ENCODE measurements at places on chromosomes 6 and 20.

DNA sequence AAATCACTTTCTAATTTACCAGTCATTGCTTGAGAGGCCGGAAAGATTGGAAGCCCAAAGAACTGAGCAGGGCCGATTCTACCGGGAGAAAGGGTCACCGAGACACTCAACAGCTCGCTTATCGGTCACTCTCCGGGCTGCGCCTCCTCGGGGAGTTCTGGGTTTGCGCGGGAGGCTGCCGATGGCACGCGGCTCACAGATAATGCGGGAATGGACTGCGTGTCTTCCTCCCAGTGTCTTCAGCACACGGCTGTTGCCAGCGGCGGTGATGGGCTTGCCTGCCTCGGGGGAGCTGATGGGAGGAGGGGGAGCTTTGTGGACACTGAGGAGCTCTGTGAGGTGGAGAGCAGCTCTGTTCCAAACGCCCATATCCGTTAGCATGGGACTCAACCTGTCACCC is 314.6 kb downstream of the CDH4 start:
- no peak for DNase-seq

DNA sequence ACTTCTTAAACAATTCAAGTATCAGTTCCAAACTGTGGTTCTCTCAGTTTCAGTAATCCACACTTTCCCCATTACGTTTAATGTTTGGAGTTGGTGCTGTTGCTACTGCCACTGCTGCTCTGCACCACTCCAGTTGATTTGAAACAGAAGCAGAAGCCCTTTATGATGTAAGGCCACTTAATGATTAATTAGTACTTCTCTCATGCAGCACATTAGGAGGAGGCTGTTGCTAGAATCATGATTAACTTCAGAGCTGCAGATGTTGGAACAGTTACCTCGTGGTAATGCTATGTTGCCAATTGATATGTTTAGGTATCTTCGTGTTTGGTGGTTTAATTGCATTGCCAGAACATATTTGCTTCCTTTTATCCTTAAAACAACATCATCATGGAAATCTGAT is 986.2 kb upstream of the CITED2 start:
- DNase-seq, result no peak

GRCh38 chr6:54335871-54336270 is 27.6 kb downstream of the TINAG start:
- DNase-seq, result no peak

DNA sequence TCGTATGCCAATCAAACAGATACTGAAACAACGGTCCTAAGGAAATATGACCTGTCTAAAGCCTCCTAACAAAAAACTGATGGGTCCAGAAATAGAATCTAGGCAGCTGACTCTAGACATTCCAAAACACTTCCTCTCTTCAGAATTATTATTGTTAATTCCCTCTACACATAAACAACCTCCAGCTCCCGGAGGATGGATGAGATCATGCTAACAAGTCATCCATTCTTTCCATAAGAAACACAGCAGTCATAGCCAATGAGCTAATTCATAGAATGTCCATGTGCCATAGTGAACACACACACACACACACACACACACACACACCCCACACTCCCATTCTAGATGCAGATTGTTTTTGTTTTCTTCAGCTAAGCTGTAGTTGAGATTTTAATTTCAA is 44.3 kb downstream of the HDGFL1 start:
- DNase-seq, result no peak

GRCh38 chr6:1387876-1388629 is 1.3 kb upstream of the FOXF2 start:
- no peak for DNase-seq

DNA sequence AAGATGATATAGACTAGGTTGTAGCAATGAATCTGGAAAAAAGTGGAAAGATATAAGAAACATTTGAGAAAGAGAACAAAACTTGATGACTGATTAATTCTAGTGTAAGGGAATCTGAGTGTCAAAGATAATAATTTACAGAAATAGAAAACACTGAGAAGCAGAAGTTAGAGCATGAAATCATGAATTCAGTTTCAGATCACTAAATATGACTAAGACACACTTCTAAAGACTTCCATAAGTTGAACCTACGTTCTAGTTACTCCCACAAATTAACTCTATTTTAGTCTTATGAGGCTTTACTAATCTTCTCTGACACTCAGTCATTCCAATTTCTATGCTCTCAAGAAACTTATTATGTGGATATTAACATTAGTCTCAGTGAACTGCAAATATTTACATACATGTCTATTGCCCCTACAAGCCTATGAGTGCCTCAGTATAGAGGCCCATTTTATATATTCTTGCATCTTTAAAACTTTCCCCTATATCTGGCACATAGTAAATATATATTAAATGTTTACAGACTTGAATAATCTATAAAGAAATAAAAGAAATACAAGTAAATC is 30.4 kb downstream of the IBTK start:
- no peak for DNase-seq

DNA sequence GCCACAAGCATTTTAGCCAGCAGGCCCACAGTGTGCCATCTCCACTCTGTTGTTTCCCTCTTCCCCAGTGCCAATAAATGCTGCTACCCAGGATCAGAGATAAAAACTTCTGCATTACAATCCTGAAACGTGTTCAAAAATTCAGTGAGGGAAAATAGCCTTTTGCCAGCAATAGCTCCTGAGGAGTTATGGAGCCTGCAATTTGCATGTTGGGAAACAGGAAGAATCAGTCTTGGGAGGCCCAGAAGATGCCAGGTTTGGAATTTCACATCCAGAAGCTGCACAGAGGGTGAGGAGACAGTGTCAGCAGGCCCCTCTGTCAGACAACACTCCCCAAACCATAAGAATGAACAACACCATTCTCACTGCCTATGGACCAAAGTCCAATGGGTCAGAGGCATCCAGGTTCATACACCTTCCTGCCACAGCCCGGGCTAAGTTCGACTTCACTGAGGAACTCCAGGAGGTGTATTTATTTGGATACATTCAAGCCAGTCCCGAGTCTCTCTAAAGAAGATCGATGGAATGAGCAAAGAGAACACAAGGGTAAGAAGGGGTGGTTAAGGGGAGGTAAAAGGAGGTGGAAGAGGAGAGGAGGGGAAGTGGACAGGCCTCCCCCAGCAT is 20.8 kb downstream of the RRBP1 start:
- DNase-seq, result no peak

DNA sequence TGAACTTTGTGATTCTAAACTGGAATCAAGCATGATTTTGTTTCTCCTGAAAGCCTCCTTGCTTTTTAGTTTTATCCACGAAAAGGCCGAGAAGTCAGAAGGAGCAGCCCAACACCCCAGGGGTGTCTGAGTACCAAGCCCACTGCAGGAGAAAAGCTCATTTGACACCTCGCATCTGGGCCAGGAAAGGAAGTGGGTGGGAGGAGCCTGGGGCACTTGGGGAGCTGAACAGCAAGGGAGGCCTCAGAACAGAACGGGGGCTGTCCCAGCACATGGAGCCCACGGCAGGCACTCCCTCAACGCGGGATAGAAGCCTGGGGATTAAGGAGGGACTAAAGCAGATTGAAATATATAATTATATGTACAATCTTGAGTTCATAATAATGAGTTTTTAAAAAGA is 6.6 kb downstream of the KIF25 start:
- DNase-seq, result no peak

Measured in stimulated activated CD4-positive, alpha-beta T cell treated with anti-CD3 and anti-CD28 coated beads, Interleukin-1b, Interleukin-23, amount 100 ng/mL, for 24 hours (primary cell).